ENCODE measurements at places on chromosomes 3 and 15.

DNA sequence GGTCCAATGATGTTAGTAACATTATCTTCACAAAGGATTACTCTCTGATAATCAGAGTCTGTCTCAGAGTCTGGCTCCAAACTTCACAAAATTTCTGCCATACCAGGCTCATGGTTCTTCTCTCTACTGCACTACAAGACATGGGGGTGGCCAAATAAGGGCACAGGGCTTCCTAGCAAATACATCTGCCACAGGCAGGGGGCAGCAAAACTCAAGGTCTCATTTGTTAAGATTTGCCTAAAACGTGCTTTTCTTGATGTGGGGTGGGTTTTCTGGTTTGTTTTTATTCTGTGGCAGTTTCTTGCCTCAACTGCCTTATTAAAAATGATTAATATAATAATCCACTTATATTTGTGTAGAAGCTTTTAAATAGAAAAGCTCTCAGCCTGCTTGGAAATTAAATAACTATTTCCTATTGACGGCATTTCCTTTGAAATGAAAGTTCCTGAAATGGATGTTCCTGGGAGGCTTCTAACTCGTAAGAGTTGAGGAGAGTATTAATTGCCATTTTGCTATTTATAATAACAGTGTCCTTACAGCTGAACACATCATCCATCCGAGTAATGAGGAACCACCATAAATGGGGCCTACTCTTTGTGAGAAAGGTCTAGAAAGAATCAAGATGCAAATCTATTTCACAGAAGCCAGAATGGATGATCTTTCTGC, 53.8 kb downstream of the SST start:
- DNase-seq: peak; percentile 69

DNA sequence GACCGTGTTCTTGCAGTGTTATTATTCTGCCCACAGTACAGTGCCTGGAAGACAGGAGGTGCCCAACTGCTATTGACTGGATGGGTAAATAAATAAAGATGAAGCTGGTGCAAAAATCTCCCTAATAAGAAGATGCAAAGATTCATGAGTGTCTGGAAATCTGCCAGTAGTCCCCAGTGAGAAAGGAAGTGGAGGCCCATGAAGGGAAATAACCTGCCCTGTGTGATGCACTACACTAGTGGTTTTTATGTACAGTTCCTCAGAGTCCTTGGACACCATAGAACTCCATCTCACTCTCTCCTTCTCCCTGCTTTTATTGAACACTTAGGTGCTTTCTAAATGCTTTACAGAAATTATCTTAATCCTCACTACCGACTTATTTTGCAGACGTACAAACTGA, 8.3 kb upstream of the SUCLG2 start:
- DNase-seq: no peak

- DNase-seq: no peak
Observed at GRCh38 chr15:68385240-68385561, 46.8 kb downstream of the ITGA11 start.

DNA sequence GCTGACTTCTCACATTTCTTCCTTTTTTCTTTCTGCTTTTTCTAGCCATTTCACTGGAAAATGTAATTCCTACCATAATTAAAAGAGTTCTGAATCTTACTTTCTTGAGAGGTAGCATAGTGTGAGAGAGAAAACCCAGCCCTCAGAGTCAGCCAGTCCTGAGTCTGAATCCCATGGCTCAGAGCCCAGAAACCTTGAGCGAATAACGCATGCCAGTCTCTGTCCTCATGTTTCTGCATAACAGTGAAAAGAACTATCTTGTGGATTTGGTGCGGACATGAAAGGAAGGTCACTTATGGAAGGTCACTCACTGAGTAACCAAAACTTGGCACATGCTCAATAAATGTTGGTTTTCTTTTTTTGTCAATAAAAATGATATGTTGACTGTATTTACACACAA, 29.3 kb upstream of the SLCO3A1 start:
- DNase-seq: no peak

GRCh38 chr15:55289746-55290527, at the start of gene RAB27A:
Gene RAB27A, minus strand, starts transcription at chr15:55289813. Its CDS starts 54,879 bp downstream, at chr15:55234934.
- peak; percentile 89 for DNase-seq

DNA sequence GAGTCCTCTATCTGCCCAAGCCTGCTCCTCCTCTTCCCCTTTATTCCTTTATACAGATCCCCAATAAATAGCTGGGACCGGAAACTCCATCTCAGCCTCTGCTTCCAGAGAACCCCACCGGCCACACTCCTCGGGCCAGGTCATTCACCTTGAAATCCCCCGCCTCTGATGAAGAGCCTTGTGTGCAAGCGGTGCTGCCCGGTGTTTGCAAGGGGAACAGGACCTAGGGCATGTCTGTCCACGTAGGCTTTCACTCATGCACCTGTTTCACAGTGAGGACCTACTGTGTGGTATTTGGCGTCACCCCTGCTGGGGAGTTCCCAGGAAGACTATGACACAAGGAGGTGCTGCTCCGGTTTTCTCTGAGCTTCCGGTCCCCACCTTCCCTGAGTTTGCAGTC, 54.0 kb downstream of the WNT7A start:
- no peak for DNase-seq

GRCh38 chr3:45084361-45084760, 58.3 kb downstream of the CLEC3B start:
- DNase-seq: no peak

- DNase-seq: no peak
Observed at GRCh38 chr3:114405202-114405990, 111.6 kb downstream of the TIGIT start.

DNA sequence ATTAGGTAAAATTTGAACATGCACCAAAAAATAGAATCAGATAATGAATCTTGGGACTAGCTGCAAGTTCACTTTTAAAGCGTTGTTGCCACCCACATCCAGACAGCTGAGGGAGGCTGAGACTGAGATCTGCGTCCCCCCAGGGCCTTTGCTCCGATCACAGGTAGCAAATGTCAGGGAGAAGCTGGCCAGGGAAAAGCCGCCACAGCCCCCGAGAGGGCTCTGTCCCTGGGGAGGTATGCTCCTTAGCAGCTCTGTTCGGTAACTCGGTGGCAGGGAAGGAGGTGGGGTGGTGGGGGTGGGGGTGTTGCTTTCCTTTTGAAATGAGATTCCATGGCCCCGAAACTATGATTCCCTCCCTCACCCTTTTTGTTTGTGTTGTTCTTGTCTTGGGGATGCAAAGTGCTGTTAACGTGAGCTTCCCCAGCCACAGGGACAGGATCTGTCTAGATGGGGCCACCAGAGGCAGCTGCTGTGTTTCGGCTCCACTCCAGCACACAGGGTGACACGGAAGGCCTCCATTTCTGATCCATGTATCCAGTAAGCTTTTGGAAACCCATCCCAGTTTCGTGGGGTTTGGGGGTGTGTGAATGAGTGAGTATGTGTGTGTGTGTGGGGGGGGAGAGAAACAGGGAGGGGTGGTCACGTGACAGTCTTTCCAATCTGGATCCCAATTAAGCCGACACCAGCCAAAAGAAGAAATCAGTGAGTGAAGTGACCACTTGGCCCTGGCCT, 1.1 kb upstream of the MINAR1 start:
- DNase-seq: no peak

DNA sequence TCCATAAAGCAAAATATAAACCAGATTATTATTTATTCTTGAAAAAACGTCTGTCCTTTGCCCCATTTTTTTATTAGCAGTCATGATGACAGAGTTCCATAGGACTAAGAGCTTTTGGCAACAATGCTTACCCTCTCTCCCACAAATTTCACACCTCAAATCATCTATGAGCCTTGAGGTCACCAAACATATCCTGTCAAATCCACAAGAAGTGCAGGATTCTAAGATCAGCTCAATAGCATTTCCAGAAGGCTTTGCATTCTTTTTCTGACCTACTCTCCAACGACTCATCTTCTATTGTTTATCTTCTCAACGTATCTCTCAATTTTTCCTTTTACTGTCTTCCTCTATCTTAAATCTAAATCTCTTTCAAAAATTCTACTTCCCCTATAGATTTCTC, 619.1 kb upstream of the BCHE start:
- DNase-seq: no peak

GRCh38 chr3:44468572-44469520, 8.6 kb downstream of the ZNF445 start:
- peak; percentile 40 for DNase-seq

DNA sequence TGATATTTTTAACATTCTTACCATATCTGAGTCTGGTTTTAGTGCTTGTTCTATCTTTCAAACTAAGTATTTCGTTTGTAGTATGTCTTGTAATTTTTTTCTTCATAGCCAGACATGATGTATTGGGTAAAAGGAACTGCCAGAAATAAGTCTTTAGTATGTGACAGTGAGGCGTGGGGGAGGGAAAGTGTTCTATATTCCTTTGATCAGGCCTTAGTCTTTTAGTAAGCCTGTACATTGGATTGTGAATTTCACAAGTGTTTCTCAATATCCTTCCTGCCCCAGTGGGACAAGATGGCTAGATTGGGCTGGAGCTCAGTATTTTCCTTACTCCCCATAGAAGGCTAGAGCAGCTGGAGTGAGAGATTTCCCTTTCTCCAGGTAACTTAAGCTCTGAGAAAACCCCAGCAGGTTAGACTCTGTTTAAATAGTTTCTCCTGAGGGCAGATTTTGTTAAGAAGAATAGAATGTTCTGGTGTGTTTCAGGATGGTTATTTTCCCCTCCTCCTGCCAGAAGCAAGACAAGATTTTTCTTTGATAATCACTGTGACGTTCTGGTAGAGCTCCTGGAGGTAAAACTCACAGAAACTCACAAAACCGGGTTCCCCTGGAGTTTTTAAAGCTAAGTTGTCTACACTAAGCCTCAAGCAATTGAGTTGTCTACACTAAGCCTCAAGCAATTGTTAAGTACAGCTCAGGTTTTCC, 140.7 kb upstream of the ARPP21 start:
- DNase-seq: no peak

DNA sequence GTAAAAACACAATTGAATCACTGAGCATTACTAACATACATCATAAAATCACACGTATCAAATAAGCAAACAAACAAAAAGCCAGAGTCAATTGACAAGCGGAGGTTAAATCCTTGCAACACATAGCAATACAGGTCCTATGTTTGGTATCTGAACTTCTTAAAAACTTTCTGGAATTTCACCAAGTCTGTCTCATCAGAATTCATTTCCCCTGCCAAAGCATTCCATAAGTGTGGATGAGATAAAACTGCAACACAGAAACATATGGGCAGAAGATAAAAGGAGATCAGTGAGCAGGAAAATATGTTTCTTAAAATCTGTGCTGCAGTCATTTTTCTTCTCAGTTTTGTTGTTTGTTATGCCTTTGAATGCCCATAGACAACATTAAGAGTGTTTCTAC, 1155.5 kb downstream of the TBL1XR1 start:
- no peak for DNase-seq

- no peak for DNase-seq
Observed at GRCh38 chr3:108804437-108804836, 18.1 kb upstream of the TRAT1 start.

GRCh38 chr15:72200395-72201237, 3.0 kb upstream of the GRAMD2A start:
- DNase-seq: no peak

- peak; percentile 72 for DNase-seq
Observed at GRCh38 chr15:34993412-34993811, 5.3 kb upstream of the ZNF770 start.

DNA sequence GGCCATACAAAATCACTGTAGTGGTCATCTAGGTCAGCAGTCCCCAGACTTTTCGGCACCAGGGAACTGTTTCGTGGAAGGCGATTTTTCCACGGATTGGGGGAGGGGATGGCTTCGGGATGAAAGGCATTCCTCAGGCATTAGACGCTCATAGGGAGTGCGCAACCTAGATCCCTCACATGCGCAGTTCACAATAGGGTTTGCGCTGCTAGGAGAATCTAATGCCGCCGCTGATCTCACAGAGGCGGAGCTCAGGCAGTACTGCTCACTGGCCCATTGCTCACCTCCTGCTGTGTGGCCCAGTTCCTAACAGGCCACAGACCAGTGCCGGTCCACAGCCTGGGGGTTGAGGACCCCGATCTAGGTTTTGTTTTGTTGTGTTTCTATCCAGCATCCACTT, 200.1 kb downstream of the SLC9A9 start:
- DNase-seq: no peak

- no peak for DNase-seq
Observed at GRCh38 chr15:78651007-78651406, 10.0 kb upstream of the CHRNB4 start.

DNA sequence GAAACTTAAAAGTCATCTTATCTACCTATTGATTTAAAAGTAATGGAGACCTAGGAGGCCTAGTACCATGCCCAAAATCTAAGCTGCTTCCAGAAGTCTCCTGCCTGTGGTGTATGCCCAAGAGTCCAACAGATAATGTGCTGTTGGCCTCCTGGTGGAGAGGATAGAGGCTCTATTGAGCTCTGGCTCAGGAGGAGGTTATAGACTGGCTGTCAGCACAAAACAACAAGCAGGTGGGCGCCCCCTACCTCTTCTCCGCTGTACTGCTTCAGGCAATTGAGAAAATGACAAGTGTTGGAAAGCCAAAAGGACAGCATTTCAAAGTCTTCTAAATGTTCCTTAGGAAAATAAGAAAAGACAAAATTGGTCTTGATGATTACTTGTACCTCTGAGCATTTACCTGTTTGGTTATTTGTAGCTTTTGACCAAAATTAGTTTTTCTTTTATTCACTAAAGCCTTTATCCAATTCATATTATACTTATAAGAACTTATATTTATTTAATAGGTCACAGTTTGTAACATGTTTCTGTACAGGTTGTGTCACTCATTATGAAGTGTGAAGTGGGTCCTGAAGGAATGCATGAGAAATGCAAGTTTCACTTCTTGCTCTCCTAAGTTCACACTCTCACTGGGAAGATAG, 17.2 kb upstream of the GNB5 start:
- DNase-seq: peak; percentile 81

DNA sequence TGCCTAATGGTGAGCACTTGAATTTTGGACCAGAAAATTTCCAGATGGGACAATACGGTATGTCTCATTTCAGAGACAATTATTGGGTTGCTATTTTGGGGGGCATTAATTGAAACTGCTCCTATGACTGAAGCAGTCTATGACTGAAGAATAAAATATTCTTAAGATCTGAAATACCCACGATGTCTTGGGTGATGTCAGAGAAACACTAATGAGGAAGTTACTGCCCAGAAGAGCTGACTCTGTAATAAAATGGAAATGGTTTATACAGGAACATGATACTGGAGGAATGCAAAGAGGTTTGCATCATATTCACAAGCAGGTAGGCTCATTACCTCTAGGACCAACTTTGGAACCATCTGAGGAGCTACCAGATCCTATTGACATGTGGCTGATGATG, 68.7 kb downstream of the IL12A start:
- no peak for DNase-seq

- DNase-seq: no peak
Observed at GRCh38 chr3:76456322-76456721, 583.6 kb upstream of the ROBO2 start.

DNA sequence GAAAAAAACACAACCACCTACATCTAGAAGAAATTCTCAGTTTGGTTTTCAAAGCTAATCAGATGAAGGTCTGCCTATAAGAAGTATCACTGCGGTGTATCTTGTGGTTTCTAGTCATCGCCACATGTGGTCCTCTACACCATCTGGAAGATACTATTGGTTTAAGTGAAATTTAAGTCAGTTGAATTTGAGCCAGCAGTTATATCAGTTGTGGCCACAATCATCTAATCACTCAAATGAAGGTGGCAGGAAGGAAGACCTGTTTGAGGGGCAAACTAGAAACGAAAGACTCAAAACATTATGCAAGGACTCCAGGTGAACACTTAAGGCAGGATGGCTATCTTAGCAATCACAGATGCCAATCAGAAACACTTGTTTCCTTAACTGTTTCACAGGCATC, 48.7 kb downstream of the ETV5 start:
- DNase-seq: peak; percentile 69
